RWPE1 (cell line): ENCODE measurements at places on chromosomes 13 and 19.
A peak's percentile ranks its signal among the peaks of the same experiment; 100 is the strongest.

DNA sequence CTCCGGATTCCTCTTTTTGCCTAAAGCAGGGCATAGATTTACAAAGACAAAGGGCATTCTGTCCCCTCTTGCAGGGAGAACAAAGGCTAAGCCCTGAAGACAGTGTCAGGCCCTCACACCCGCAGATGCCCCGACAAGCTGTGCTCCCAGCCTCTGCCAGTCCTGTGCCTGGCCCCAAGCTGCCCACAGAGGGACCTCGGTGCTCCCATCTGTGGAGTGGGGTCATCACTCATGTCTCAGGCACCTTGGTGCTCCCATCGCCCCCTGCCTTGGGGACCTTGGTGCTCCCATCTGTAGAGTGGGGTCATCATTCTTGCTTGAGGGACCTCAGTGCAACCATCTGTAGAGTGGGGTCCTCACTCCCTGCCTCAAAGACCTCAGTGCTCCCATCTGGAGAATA is 24.3 kb downstream of the C13orf46 start:
- DNase-seq, result no peak

- no peak for DNase-seq
Observed at GRCh38 chr19:28436320-28436719, 776.6 kb downstream of the UQCRFS1 start.

DNA sequence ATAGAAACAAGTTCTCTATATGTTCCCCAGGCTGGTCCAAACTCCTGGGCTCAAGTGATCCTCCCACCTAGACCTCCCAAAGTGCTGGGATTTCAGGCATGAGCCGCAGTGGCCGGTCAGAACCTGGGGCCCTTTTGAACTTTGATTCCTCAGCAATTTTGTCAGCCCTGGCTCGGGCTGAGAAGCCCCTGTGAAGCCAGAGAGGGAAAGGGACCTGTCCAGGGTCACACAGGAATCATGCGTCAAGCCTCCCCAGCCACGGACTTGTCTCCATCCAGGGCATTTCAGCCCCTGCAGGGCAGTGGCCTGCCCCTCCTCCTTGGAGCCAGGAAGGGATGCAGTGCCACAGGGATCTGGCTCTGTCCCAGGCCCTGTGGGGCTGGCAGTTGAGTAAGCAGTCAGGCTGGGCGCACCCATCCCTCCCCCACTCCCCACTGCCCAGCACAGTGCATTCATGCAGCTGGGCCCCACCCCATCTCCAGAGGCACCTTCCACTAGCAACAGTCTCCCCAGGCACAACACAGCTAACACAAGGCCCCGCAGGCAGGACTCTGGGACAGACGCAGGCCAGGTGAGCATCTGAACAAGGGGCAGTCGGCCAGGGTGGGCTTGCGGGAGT is at the start of gene CAPS:
Gene CAPS (plus strand): TSS at position 516 of the 619 bp plus-strand sequence. CDS start 153 bp downstream, outside the sequence.
- peak; percentile 74 for DNase-seq

DNA sequence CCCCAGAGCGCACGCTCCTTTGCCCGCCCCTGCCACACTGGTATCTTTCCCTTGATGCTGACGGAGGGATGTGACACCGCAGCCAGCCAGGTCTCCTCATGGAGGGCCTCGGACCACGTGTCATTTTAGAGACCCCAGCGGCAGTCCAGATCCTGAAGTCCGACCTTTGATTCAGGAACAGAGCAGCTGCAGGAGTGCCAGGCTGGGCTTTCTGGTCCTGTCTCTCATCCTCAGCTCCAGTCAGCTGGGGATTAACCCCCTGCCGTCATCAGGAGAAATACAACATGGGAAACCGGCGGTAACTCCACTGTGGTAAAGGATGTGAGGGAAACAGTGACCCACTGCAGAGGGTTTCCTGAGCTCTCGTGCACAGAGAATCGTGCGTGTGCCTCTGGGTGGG is 140.6 kb downstream of the SIPA1L3 start:
- DNase-seq, result no peak

- peak; percentile 41 for DNase-seq
Observed at GRCh38 chr13:94620286-94620896, 18.7 kb downstream of the GPR180 start.
